ENCODE measurements at places on chromosomes 13 and 19. TPM values are rescaled to one million over a fixed set of nuclear protein-coding genes. Genes with fewer than 3 reads are reported as not detected.

DNA sequence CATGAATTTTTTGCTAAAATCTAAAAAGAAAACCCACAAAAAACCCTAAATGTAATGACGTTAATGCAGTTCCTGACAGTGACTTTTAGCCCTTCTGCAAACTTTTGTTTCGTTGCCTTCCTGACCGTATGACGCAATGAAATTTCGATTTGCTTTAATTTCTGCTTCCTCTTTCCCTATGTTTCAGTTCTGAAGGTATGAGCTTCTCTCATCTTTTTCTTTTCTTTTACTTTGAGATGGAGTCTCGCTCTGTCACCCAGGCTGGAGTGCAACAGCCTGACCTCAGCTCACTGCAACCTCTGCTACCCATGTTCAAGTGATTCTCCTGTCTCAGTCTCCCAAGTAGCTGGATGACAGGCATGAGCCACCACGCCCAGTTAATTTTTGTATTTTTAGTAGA is 6.1 kb upstream of the LILRA5 start:
- DNase-seq, result no peak

- no peak for DNase-seq
Measured at GRCh38 chr13:41613984-41614661, 156.8 kb downstream of the RGCC start.

DNA sequence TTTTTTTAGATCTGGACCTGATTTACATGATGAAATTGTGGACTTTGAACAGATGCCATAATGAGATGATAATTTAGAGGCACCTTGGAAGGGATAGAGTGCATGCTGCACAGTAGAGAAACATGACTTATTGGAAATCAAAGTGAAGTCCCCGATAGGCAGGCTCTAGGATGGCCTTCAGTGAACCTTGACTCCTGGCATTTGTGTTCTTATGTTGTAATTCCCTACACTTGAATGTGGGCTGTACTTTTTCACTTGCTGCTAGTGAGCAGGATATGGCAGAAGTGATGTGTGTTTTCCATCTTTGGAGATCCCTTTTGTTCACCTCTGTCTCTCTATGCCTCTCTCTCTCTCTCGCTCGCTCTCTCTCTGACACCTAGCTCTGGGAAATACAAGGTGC is 1614.6 kb downstream of the PCDH9 start:
- no peak for DNase-seq

DNA sequence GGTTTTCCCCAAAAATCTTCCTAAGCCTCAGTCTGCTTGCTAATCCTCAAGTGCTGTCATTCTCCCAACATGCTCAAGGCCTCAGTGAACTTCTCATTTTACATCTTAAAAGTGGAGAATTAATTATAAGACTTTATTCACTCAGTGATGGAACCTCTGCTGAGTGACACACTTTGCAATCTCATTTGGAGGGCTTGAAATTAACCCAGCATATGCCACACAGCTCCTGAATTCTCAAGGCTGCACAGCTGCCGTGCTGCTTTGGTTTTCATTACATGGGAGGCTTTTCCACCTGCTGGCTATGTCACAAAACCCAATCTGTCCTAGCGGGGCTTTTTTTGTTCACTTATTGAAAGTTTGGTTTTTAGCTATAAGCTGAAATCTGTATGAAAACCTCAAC is 28.3 kb upstream of the SERPINE3 start:
- DNase-seq, result no peak

DNA sequence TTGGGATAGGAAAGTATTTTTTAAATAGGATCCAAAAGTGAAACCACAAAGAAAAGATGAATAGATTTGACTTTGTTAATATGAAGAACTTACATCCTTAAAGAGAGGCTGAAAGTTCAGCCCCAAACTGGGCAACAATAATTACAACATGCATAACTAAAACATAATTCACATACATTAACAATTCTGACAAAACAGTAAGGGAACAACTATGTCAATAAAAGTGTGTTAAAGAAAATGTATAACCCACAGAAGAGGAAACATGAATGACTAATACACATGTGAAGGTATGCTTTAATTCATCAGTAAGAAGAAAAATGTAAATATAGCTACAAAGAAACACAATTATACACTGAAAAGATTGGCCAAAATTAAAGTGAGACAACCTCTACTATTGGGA is 1597.6 kb upstream of the MIR17HG start:
- DNase-seq, result no peak

- no peak for DNase-seq
Measured at GRCh38 chr19:3580156-3580934, 4.9 kb upstream of the GIPC3 start.

SIGLEC5 gene
- total RNA-seq, result not detected

ZNF564 gene
- 7.4 TPM for total RNA-seq

HS6ST3 gene
- total RNA-seq, result not detected

PNMA8A gene
- total RNA-seq, result not detected

OR4F17 gene
- total RNA-seq, result not detected

LRRC63 gene
- 0.59 TPM for total RNA-seq

Measured in activated CD8-positive, alpha-beta T cell treated with anti-CD3 and anti-CD28 coated beads for 36 hours (primary cell).